ENCODE measurements at places on chromosomes 1 and 21. TPM values are rescaled to one million over a fixed set of nuclear protein-coding genes. Genes with fewer than 3 reads are reported as not detected.
A peak's percentile ranks its signal among the peaks of the same experiment; 100 is the strongest.

GRCh38 chr1:85473390-85473789, 8.4 kb upstream of the DDAH1 start:
- no peak overlapping the region for H3K4me3 ChIP-seq
- no peaks in the 10 kb centered on the region for H3K27me3 ChIP-seq
- H3K4me1 ChIP-seq = peaks cover 10% of the 10 kb centered on the region
- DNase-seq = no peak
- H3K36me3 ChIP-seq = peaks cover 17% of the 10 kb centered on the region
- H3K27ac ChIP-seq = no peak overlapping the region

DNA sequence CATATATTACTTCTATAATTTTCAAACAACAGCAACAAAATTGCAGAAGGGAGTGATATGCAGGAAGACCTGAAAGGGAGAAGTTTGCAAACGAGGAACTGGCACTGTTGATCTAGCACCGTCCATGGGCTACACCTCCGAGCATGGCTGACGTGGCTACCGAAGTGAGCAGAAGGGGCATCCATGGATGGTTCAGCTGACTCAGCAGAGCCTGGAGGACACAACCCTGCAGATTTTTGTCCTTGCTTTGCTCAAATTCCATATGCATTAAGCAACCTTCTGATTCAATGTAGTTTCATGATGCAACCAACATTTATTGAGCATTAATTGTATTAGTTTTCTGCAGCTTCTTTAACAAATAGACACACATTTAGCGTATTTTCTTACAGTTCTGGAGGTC, 191.2 kb downstream of the C1orf94 start:
- H3K4me3 ChIP-seq = no peak overlapping the region
- H3K36me3 ChIP-seq = no peaks in the 10 kb centered on the region
- no peaks in the 10 kb centered on the region for H3K4me1 ChIP-seq
- H3K27me3 ChIP-seq = no peaks in the 10 kb centered on the region

The OR14K1 gene
- total RNA-seq = not detected

DNA sequence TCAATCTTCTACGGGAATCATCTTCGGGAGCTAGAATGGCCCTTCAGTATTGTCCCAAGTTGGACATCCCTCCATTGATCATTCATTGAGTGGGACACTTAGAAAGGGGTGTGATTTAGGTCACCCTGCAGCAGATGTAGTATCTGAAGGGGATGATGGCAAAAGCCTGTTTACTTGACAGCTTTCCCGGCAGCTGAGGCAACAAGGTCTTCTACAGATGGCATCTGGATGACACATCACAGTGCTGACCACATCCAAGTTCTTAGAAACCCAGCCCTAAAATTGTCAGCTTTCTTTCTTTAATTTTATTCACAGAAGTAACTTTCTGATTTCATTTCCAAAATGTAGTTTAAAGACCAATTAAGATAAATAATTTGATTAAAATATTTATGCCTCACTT, 150.3 kb downstream of the AMY1C start:
- no peaks in the 10 kb centered on the region for H3K27me3 ChIP-seq
- no peak overlapping the region for H3K27ac ChIP-seq
- no peak overlapping the region for H3K4me3 ChIP-seq
- DNase-seq = no peak

GRCh38 chr1:208238710-208239472, 5.3 kb downstream of the PLXNA2 start:
- H3K4me3 ChIP-seq = peak overlapping the region; percentile 41
- no peaks in the 10 kb centered on the region for H3K36me3 ChIP-seq
- no peak overlapping the region for H3K27ac ChIP-seq
- peaks cover 80% of the 10 kb centered on the region for H3K4me1 ChIP-seq

All from osteocyte (in vitro differentiated cells).